ENCODE measurements at places on chromosomes 5 and 9. TPM values are rescaled to one million over a fixed set of nuclear protein-coding genes. Genes with fewer than 3 reads are reported as not detected.

The FREM1 gene
- not detected for total RNA-seq

The EPB41L4B gene
- total RNA-seq, result 5.3 TPM

The GZMA gene
- not detected for total RNA-seq

The DOK3 gene
- 82.5 TPM for total RNA-seq

DNA sequence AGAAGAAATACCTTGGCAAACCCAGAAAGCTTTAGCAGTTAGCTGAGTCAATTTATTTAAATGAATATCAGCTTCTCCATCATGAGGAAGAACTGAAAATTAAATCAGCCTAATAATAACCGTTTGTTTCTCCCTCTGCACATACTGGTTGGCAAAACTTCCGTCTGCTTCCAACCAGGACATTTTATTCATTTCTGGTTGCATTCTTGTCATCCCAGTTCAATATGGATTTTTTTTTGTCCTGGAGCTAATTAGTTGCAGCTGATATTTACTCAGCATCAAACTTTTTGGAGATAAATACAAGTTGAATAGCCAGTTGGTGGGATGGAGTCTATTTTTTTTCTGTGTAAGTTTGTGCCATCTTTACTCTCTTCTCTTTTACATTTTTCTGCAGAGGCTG lies 126.5 kb upstream of the GDNF start:
- H3K27me3 ChIP-seq, result no peaks in the 10 kb centered on the region
- no peaks in the 10 kb centered on the region for H3K4me1 ChIP-seq
- no peak overlapping the region for H3K4me3 ChIP-seq

- H3K36me3 ChIP-seq, result no peaks in the 10 kb centered on the region
- no peak for DNase-seq
- no peak overlapping the region for H3K27ac ChIP-seq
- H3K4me1 ChIP-seq, result peaks cover 2% of the 10 kb centered on the region
These were observed 2115.0 kb downstream of the MAT2B start for GRCh38 chr5:165620394-165620793.

DNA sequence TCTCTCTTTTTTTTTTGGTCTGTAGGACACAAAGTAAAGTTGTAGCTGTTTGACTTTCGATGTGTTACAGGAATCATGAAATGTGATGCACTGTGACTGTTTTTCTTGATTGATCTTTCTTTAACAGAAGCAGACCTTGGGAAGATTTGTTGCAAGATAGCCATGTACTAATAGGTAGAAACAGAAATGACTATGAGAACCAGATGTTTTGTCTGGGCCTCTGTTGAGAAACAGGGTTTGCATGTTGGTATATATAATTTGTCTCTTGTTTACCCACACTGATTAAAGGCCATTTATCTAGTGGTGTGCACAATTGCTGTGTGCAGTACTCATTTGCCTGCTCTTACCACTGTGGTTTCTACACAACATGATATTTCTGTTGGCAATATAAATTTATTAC lies 125.1 kb downstream of the HACD4 start:
- no peaks in the 10 kb centered on the region for H3K4me1 ChIP-seq
- H3K36me3 ChIP-seq, result no peaks in the 10 kb centered on the region
- H3K27me3 ChIP-seq, result no peaks in the 10 kb centered on the region
- H3K27ac ChIP-seq, result no peak overlapping the region

All from activated B cell treated with CpG ODN at 0.5 μM for 24 hours (primary cell).